Inflammatory macrophage (primary cell): ENCODE measurements at places on chromosomes 7 and 10.

DNA sequence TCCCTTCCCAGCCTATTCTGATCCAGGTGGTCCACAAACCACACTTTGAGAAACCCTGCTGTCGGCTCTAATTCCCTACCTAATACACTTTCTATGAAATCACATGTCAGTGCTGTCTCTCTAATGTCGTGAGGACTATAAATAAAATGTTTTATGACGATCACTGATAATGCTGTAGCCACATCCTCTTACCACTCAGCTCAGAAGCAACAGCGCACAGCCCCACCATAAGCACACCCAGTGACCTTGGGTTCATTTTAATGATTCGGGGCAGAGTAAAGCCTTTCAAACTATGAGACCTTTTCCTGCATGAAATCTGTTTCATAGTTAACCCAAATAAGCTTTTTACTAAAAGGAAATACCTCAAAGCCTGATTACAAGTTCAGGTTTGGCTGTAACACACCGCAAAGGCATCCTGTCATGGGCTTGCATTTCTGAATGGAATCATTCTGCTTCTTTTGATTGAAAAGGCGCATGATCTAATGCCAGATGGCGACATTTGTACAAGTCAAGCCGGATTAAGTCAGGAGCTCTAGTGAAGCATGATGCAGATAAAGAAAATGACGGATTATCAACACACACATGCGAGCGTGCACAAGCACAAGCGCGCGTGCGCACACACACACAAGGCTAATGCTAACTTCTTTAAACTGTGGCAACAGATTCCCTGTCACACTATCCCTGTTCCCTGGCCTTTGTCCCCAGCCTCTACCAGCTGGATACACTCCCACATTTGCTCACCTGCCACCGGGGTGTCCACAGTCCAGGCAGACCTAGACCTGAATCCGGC lies 180.5 kb upstream of the PDE1C start:
- no peak for DNase-seq

DNA sequence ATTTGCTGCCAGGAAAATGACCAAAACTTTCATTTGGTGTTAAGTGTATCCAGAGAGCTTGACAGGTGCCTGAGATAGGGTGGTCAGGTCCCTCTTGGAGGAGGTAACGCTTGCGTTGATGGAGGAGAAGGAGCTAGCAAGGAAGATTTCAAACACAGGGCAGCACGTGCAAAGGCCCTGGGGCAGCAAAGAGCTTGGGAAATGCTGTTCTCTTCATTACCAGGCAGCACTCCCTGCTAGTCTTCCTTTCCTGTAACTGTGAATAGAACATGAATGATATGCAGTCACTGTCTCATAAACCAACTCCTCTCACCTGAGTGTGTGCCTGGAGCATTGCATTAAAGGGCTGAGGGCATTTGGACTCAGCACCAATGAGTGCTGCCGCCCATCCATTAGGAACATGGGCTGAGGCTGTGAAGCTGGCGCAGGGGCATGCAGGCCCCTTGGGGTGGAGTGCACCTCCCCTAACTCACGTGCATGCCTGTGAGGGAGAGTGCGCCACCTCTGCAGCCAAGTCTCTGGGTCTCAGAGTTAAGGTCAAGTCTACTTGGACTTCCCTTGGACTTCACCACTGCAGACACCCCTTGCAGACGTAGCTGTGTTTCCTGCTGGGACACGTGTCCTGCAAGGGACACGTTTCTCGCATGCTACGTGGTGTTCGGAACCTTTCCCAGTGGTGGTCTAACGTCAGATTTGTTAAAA lies 136.8 kb downstream of the PAXIP1 start:
- DNase-seq: no peak

DNA sequence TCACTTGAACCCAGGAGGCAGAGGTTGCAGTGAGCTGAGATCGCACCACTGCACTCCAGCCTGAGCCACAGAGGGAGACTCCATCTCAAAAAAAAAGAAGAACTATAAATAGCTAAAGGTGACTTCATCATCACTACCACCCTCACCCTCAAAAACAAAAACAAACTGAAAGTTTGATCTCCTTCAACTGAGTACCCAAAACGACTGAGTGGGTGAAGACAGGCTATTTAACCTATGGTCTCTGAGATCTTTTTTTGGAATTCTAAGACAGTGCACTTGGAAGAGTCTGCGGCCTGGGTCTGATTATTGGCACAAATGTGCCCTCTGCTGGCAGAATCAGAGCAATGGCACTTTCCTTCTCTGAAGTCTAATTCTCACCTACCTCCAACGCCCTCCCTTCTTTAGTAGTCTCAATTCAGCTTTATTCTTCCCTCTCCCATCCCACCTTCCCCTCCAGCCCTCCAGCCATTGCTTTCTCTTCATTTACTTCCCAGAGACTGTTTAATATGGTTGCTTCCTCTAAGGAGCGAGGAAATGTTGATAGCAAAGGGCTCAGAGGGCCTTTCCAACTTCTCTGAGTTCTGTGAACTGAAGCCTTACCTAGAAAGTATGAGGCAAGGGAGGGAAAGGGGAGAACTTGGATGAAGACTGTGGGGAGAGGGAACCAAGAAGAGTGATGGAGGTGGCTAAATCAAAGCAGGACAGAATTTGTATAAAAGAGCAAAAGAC lies 2.9 kb upstream of the MYOZ1 start:
- peak; percentile 62 for DNase-seq

DNA sequence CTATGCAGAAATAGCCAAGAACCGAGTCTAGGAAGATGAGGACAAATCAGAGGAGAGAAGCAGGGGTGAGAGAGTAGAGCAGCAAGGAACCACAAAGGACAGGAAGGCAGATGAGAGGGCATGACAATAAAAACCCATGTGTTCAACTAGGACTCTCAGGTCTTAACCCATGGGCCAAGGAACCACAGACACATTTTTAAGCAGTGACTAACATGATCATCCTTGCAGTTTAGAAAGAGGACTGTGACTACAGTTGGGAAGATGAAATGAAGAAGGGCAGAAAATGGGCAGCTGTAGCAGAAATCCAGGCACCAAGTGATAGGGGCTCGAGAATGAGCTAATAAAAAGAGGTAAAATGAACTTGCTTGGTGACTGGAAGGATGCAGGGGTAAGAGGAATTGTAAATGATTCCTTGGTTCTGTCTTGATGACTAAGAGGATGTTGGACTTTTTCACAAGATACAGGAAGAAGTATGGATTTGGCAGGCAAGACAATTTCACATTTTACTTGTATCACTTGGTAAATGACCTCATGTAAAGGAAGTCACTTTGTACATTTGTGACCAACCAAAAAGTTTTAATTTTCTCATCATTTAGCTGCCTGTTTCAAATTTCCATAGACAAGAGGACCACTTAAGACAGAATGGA lies 22.8 kb downstream of the SGMS1 start:
- no peak for DNase-seq

GRCh38 chr10:17871036-17871435 lies 61.9 kb downstream of the MRC1 start:
- peak; percentile 6 for DNase-seq

DNA sequence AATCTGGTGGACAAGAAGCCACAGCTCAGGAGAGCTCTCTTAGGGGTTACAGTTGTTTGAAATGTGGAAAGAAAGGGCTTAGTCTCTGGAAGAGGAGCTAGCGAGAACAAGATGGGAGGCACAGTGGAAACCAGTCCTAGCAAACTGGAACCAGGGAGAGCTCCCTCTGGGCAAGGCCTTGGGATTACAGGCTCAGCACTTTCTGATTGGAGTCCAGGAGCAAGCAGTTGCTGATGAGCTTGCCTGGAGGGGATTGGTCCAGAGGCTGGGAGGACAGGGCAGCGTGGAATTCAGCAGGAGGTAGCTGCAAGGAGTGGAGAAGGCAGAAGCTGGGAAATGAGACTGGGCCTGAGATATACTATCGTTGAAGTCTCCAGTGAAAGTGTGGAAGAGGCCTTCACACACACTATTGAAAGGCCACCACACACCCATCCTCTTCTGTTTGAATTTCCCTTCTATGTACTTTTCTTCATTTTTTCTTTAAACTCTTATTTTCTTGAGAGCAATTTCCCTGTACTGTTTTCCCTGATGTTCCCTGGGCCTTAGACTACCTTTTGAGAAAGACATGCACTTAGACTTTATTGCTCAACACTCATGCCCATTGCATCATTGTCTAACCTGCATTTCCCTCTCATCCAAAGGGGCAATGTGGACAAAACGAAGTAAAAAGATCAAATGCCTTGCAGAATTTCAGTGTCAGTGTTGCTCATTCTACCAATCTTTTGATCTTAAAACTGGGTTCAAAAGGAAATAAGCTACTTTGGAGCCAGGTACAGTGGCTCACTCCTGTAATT lies 57.8 kb upstream of the LANCL2 start:
- DNase-seq: no peak

GRCh38 chr7:4964506-4964905 lies 5.5 kb upstream of the MMD2 start:
- DNase-seq: no peak
